ENCODE measurements at places on chromosomes 11 and 22.

DNA sequence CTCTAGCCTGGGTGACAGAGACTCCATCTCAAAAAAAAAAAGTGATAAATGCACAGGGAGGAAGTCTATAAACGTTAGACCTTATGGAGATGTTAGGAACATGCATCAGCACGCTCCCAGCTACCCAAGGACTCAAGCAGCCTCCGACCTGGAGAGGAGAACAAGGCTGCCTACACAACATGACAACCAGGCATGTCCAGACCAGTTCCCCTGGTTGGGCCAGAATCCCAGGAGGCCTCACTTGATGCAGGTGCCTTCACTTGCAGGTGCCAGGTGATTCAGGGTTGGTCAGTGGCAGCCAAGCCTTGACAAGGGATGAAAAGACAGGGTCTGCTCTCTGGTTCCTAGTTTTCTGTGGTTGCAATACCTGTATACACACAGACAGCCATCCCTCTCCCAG, 5.9 kb downstream of the RANGAP1 start:
- DNase-seq, result no peak

- peak; percentile 90 for DNase-seq
These were observed 90.3 kb upstream of the PITPNB start for GRCh38 chr22:28009272-28009827.

- no peak for DNase-seq
These were observed 41.0 kb upstream of the PARVG start for GRCh38 chr22:44139773-44140172.

GRCh38 chr11:116970485-116971292, 127.5 kb downstream of the SIK3 start:
- DNase-seq, result no peak

DNA sequence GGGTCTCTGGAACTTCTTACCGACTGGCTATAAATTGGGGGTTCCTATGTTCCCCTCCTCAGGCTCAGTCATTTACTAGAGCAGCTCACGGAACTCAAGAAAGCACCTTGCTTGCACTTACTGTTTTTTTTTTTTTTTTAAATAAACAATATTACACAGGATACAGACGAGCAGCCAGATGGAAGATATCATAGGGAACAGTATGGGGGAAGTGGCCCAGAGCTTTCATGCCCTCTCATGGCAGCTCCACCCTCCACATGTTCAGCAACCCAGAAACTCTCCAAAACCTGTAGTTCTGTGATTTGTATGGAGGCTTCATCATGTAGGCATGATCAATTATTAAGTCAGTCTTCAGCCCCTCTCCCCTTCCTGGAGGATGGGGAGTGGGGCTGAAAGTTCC, 7.5 kb downstream of the UVRAG start:
- DNase-seq, result no peak

DNA sequence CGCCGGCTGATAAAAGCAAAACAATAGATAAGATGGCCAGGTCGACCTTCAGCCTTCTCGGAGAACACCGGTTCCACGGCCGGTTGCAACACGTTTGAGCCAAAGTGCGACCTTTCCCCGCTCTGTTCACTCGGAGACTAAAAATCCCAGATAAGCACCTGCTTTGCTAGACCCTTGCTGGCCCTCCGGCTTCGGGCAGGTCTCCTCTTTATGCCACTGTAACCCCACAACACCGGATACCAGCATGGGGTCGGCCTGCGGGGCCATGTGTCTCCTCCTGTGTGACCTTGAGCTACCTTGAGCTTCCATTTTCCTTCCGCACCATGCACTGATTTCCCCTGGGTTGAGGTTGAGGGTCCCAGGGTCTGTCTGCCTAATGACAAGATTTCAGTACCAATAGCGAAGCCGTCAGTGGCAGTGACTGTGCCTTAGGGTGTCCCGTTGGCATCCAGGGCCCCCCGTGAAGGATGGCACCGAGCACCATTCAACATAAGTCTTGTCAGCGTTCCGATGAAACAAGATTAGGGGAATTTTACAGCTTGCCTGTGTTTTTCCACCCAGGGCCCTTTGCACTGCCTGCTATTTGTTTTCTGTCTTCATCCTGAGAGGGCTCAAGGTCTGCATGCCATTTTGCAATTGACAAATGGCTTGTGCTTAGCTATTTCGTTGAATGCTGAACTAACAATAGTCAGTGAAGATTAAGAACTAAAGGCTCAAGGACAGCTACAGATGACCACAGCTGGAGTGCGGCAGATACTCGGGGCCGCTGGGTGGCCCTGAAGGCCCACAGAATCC, 118.6 kb downstream of the KCNQ1 start:
- DNase-seq, result no peak

DNA sequence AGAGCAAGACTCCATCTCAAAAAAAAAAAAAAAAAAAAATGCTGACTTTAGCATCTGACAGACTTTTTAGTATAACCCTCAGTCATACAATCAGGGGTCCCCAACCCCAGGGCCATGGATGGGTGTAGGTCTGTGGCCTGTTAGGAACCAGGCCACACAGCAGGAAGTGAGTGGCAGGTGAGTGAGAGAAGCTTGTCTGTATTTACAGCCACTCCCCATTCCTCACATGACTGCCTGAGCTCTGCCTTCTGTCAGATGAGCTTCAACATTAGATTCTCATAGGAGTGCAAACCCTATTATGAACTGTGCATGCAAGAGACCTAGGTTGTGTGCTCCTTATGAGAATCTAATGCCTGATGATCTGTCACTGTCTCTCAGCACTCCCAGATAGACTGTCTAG, 3.3 kb downstream of the FAM227A start:
- DNase-seq, result no peak

GRCh38 chr11:59545179-59546020, 34.1 kb downstream of the OR4D9 start:
- DNase-seq, result no peak

DNA sequence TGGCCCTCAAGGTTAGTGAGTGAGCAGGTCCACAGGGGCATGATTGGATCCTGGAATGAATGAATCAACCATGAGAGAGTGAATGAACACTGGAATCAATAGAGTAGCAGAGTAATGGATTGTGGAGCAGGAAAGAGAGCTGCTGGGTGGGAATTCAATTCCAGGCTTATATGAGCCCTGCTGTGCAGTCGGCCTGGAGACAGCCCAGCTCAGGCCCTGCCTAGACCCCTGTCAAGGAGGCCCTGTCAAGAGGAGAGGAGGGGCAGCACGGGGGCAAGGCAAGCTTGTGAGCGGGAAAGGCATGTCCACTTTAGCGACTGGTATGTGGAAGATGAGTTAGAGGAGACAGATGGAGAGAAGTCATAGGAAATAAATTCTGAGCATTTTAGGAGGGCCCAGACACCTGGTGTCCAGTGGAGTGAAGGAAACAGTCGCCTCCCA, 1.3 kb upstream of the FOLR1 start:
- no peak for DNase-seq

DNA sequence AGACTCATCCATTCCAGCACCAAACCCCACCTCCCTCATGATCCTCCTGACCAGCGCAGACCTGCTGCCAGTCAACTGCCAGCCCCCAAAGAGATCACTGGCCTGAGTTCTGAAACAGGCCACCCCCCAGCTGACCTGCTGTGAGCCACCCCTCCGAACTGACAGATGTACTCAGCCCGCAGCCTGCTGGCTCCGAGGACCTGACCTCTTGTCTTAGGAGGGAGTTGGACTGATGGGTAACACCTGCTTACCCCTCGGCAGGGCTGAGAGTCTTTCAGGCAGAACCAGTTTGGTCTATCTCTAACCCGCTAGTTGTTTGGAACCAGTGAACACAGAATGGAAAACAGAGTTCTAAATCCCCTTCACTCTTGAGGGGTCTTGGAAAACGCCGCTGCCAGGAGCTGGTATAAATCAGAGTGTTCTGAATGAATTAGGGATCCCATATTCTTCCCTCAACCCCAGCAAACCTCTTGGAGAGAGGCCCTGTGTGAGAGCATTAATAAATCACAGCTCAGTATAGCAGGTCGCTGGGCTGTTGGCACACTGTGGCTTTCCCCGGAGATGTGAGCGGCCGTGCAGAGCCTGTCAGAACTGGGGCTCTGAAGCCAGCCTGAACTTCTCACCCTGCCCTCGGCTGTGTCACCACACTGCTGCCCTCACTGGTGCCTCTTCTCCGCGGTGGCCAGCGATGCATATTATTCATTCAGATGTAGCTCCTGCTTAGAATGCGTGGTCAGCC, 165.1 kb upstream of the NCAM1 start:
- no peak for DNase-seq

- DNase-seq, result no peak
These were observed 43.5 kb upstream of the CYP2D6 start for GRCh38 chr22:42174062-42174461.

DNA sequence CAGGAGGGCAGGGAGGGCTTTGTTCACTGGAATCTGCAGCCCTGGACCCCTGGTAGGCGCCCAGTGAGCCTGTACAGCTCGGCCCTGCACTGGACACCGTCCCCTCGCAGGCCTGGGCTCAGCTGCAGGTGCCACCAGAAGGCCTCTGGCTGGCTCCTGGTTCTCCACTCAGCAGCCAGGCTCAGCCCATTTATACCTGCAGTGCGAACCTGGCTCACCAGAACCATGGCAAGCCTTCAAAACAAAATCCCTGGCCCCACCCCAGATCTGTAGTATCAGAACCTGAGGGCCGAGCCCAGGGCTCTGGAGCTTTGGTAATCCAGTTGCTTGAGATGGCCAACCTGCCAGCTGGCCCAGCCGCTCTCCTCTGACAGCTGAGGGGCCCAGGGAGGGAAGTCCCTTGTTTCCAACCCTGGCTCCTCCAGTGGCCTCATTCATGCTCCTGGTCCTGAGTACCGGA, 870 bp upstream of the FREY1 start:
- no peak for DNase-seq

DNA sequence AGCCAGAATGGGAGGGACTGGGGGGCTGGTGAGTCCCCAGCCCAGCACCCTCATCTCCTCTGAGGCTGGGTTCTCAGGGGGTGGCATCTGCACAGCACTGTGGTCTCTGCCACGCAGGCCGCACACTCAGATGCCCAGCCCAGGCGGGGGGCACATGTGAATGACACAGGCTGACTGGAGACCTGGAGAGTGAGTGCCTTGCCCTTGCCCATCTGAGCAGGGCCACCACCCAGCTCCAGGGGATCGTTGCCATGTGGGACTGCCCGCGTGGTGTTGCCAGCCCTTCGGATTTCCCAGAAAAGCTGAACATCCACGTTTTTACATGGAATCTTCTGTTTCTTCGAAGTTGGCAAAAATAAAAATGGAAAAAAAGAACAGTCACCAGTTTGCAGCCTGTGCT, 18.9 kb downstream of the PRDM11 start:
- no peak for DNase-seq

DNA sequence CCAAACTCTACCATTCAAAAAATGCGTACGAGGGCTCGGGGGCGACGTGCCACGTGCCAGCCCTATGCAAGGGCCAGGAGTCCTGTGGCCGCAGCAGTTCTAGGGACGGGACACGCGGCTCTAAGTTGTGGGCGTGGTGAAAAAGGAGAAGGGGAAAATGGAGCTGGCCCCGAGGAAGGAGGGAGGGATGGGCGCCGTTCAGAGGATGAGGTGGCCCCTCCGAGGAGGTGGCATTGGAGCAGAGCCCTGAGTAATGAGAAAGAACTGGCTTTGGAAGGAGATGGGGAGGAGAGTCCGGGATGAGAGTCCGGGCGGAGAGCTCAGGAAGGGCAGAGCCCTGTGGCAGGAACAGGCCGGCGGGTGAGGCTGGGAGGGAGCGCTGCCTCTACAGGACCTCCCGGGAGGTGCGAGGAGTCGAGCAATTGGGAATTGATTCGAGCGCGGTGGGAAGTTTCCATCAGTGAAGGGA, 21.0 kb downstream of the OTUB1 start:
- DNase-seq, result no peak

GRCh38 chr11:17391493-17392355, 3.3 kb upstream of the KCNJ11 start:
- DNase-seq, result peak; percentile 14

GRCh38 chr11:83311701-83312100, 25.5 kb upstream of the CCDC90B start:
- no peak for DNase-seq

- DNase-seq, result no peak
These were observed 21.7 kb upstream of the ARHGAP8 start for GRCh38 chr22:44730490-44731356.

- no peak for DNase-seq
These were observed 31.0 kb upstream of the HSD17B12 start for GRCh38 chr11:43649501-43649900.

- DNase-seq, result no peak
These were observed 459.9 kb downstream of the OPCML start for GRCh38 chr11:133072378-133072777.
